ENCODE measurements at places on chromosomes 3 and 15.

DNA sequence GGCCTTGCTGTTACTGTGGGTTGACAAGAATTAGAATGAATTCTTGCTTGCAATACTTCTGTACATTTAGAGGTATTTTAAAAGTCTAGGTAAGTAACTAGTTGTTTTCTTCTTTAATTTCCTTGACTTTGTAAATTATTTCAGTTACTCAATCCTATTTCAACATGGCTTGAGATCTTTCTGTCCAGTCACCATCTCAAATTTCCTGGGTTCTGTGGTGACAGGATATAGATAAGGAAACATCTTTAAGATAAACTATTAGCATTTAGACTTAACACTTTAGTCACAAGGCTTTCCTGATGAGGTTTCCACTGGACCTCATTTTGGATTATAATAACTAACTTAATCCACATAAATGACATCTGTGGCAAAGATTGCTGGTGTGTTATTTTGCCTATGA lies 195.9 kb upstream of the DPH6 start:
- no peak for DNase-seq

GRCh38 chr3:127655641-127656040 lies 17.1 kb upstream of the ABTB1 start:
- no peak for DNase-seq

DNA sequence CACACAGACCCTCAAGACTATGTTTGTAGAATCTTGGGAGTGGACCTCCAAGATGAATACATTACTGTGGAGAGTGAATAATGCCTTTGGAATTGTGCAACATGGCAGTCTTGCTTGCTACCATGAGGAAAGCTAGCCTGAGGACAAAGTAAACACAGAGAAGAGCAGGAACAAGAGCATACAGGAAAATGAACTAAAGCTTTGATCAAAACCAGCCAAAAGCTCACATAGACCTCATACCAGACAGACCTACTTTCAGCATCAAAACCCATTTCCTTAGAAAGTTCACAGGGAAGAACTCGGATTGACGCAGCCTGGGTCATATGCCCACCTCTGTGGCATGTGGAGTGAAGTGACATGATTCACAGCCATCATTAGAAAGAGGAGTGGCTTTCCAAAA lies 3.3 kb upstream of the RAB8B start:
- DNase-seq, result no peak

DNA sequence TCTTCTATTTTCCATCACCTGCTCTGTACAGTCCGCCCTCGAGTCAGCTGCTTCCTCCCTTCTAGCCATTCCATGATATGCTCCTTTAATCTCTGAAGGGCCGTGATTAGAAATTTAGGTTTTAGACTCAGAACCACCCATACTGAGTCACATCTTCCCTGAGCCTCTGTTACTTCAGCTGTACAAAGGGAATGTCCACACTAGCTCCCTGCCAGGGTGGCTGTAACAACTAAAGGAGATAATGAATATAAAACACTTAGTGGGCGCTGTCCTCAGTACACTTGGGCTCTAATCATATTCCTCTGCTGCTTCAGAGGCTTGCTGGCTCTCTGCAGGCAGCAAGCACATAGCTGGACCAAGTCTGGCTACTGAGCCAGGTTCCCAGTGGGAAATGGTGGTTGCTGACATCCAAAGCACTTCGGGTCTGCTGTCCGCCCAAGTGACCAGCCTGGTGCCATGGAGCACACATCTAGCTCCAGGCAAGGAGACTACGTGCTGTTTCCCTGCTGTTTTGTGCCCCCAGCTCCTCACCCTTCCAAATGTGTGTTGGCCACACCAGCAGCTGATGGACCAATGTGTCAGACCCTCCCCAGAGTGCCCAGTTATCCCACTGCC lies 901 bp upstream of the CHST14 start:
- DNase-seq, result no peak

GRCh38 chr15:42547918-42548248 lies 710 bp downstream of the LRRC57 start:
- DNase-seq, result no peak

DNA sequence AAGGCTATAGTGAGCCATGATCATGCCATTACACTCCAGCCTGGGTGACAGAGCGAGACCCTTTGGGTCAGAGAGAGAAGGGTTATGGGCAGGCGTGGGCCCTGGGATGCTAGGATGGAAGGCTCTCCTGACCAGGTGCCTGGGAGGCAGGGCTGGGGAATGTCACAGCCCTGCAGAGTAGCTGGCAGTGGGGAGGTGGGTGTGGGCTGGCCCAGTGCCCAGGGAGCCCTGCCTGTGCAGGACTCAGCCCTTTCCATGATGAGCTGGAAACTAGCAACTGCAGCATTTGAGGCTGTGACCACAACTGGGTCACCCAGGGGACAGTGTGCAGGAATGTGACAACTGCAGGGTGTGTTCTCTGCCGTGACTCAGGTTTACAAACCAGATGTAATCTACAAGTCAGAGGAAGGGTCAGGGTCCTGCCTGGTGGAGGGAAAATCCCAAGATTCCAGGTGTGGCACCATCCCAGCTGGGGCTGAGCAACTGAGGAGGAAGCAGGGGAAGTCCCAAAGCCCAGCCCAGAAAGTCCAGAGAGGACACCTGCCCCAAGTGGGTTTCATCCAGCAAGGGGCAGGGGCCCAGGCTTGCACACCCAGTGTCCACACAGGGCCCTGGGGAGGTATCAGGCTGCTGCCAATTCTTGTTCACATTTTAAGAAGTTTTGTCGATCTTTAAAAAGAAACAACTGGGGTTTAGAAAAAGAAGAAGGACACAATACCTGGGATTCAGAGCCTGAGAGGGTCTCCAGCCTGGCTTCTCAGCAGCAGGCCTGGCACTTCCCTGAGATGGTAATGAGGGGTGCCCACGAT lies 45.5 kb downstream of the SLC28A1 start:
- no peak for DNase-seq

- no peak for DNase-seq
Observed at GRCh38 chr15:34360298-34360697, 6.7 kb downstream of the LPCAT4 start.

DNA sequence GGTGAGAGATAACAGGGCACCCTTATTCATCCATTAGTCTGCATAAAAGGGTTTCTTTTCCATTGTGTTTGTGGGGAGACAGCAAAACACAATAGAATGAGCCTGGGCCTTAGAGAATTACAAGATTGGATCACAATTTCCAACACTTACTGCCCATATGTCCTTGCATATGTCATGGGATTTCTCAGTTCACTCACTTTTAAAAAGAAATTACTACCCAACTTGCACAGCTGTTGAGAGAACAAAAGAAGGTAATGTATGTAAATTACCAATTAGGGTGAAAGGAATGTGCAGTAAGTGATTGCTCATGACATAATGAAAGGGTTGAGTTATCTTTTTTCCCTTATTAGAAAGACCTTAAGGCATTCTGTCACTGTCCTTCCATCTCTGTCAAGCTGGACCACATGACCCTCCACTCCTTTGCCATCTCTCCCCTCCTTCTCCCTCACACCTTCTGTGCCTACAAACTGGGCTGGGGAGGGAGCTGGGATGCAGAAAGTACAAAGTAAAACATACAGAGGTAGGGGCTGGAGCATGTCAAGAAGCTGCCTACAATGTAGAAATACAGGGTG lies 244.2 kb downstream of the ZMAT3 start:
- no peak for DNase-seq

DNA sequence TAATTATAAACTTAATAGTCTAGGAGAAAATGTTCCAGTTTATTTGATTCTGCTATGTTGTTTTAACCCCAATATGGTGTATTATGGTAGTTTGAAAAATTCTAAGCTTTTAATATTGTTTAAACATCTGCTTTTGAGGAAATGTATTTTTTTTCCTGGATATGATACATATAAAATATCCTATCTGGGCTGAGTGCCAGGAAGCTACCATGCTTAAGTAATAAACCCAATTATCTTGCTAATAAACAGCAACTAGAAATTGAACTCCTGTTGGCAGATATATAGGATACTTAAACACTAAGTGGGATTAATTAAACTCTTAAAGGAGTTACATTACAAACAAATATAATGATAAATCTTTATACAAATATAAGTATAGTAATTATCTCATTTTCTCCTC lies 293.7 kb upstream of the GRM7 start:
- DNase-seq, result no peak

DNA sequence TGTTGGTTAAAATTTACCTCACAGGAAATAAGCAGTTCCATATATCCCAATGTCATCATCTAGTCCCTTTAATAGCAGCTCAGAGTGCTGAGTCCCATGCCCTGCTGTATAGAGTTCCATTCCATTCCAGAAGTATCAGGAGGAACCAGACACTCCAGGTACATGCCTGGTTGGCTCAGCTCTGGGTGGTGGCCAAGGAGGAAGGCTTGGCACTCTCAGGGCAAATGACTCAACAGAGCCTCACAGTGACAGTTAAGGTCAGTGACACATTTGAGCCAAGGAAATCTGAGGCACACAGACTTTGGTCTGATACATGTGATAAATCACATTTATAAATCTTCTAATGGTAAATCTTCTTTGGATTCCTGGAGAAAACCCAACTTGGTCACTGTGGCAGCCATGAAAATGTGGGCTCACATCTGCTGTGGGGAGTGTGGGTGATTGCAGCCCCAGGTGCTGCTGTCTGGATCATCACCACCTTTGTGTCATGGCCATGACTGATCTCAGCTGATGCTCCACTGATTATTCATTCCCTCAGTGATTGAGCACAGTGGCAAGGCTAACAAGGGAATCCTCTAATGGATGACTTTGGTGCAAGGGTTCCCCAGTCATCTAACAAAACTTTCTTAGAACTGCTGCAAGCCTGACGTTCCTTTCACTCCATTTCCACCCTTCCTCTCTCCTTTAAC lies 9.3 kb downstream of the HHLA2 start:
- no peak for DNase-seq

DNA sequence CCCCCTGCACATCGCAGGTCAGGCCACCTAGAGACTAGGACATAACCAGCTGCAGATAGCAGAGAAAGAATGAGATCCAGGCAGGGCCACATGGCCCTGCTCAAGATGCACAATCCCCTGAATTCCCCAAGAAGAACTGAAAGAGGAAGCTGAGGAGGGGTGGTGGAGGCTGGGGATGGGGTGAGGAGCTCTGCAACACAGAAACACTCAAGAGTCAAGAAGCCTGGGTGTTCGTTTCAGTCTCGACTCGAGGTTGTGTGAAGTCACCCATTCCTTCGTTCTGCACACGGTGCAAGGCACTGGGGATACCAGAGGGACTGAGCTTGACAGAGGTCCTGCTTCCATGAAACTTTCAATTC lies 62.0 kb downstream of the TLE3 start:
- no peak for DNase-seq

DNA sequence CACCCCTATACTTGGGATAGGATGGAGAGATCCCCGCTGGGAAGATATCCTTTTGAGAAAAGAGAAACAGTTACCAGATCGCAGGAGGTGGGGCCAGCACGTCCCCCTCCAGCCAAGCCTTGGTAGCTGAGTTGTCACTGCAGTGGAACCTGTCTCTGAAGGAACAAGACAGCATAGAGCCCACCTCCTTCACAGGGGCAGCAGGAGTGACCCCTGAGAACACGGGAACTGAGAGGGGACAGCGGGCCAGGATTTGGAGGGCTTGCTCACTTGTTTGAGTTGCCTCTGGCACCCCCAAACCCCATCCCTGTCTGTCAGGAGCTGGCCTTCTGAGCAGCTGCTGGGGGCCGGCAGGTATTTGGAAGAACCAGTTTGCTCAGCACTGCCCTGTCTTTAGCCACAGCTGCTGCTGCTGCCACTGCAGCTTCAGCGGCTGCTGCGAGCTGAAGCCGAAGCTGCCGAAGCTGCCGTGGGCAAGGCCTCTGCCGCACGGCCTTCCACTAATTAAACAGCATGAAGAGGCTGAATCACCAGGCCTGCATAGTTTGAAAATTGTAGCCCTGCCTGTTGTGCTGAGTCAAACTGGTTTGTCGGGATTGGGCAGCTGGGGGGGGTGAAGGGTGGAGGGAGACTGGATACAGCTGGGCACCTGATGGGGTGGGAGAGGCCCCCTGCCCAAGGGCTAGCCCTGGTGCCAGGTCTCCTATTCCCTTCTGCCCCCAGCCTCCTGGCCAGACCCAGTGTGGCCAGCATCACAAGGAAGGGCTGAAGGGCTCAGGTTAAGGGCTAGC lies 4.0 kb downstream of the EPHB3 start:
- no peak for DNase-seq

GRCh38 chr3:54342676-54343075 lies 220.3 kb downstream of the CACNA2D3 start:
- DNase-seq, result no peak

GRCh38 chr15:69410248-69410874 lies 3.8 kb upstream of the KIF23 start:
- no peak for DNase-seq

DNA sequence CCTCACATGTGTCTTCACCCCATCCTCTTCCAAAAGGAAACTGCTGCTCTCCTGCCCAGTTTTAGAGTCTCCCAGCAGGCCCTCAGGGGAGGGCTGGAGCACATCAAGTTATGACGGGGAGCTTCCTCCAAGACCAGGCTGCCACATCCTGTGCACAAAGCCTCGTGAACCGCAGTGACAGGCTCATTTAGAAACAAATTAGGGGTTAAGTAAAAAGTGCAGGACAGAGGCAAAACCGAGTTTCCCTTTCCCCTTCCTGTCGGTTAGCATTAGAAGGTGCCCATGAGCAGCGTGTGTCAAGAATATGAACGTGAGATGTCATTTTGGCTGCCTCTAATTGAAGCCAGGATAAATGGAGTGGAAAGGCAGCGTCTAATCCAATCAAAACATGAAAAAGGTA lies 199.7 kb downstream of the ARRDC4 start:
- DNase-seq, result no peak
